ENCODE measurements at places on chromosomes 6 and 20.

- no peak for DNase-seq
These were observed 256.5 kb downstream of the SOD2 start for GRCh38 chr6:159436581-159436980.

- DNase-seq = no peak
These were observed 1.3 kb downstream of the ATRN start for GRCh38 chr20:3472105-3472504.

DNA sequence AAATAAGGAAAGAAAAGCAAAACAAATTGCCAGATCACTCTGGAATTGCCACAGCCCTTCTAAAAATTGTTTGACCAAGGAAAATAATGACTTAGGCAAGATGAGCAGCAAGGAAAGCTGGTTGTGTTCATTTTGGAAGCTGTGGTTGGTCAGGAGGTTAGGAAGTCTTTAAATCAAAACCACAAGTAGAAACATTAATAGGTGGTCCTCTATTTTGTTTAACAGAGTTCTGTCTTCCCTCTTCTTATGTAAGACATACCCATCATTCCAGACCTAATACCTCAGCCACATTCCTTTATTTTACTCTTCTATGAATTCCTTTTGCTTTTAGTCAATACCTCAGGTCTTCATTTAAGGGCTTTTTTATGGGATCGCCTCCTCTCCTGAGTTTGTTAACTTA is 422.2 kb upstream of the PLCB4 start:
- no peak for DNase-seq

GRCh38 chr20:64083378-64083803 is 807 bp downstream of the LKAAEAR1 start:
- no peak for DNase-seq

GRCh38 chr6:136108361-136108945 is 141.7 kb downstream of the MTFR2 start:
- no peak for DNase-seq

Data from substantia nigra (tissue), 51 donors.